Thoracic aorta (tissue), 2 donors: ENCODE measurements at places on chromosomes 11 and 22.

GRCh38 chr11:2812371-2812991 lies 73.1 kb downstream of the CDKN1C start:
- H3K27me3 ChIP-seq, result no peaks in the 10 kb centered on the region
- H3K4me3 ChIP-seq, result peak overlapping the region; percentile 12
- peaks cover 22% of the 10 kb centered on the region for H3K4me1 ChIP-seq
- no peak overlapping the region for H3K27ac ChIP-seq

DNA sequence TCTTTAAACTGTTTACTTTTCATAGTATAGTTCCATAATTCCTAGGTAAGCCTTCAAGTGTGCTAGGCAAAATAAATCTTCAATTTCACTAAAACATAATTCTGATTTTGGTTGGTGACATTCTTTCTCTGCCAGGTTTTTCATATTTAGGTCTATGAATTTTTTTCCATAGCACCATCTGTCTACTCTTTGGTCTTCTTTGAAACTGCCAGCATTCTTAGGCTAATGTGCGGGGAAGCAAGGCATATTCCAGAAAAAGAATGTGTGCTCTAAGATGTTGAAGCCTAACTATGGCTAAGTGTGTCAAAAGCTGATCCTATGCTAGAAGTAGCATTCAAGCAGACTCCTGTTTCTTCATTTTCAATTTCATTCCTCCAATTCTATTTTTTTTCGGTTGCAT lies 213.9 kb upstream of the C11orf87 start:
- no peaks in the 10 kb centered on the region for H3K27me3 ChIP-seq
- DNase-seq, result no peak
- H3K4me3 ChIP-seq, result no peak overlapping the region
- no peak overlapping the region for H3K27ac ChIP-seq
- no peaks in the 10 kb centered on the region for H3K4me1 ChIP-seq

DNA sequence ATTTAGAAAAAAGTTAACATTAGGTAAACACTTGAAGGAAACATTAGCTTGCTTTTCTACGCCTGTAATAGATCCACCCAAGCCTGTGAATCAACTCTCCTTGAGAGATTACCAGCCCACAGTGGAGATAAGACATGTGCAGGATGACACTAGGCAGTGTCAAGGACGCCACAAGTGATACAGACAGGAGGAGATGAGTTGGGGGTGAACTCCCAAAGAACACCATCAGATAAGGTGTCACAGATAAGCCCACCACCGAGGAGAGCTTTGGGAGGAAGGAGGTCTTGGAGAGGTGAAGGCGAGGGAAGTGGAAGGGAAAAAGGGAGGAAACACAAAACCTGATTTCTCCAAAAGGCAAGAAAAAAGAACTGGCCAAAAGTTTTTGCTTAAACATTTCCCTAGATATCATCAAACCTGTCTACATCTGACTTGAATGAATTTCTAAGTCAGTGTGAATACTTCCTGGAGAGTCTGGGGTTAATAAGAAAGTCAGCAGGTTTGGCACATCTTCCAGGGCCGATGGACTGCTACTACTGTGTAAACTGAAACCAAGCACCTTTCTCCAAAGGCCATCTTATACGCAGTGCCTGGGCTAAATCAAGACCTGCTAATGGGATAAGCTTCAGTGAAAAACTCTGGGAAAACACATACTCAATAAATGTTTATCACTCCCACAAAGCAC lies 15.5 kb downstream of the CLTCL1 start:
- H3K36me3 ChIP-seq, result peaks cover 2% of the 10 kb centered on the region
- H3K27ac ChIP-seq, result no peak overlapping the region
- no peak overlapping the region for H3K4me3 ChIP-seq
- DNase-seq, result no peak

- H3K27me3 ChIP-seq, result no peaks in the 10 kb centered on the region
- H3K4me3 ChIP-seq, result peak overlapping the region; percentile 93
- peak overlapping the region; percentile 26 for H3K27ac ChIP-seq
- H3K4me1 ChIP-seq, result peaks cover 11% of the 10 kb centered on the region
- no peak for DNase-seq
These were observed 975 bp upstream of the MDK start for GRCh38 chr11:46380340-46381047.

GRCh38 chr22:26399289-26399688 lies 29.8 kb upstream of the ASPHD2 start:
- DNase-seq, result no peak
- no peak overlapping the region for H3K27ac ChIP-seq

DNA sequence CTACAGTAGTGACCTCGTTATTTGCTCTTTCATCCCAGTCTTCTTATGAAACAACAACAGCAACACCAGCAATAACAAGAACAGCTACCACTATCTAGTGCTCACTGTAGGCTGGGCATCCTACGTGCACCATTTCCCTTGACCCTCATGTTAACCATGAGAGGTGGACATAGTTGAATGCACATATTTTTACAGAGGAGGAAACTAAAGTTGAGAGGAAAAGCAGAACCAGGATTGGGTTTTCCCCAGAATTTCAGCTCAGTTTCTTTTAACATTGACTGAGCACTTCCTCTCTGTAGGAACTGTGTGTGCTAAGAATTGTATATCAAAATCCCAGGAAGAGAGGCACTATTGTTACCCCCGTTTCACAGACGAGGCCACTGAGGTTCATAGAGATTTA lies 39.4 kb upstream of the TSPAN18 start:
- no peaks in the 10 kb centered on the region for H3K4me1 ChIP-seq
- no peak overlapping the region for H3K27ac ChIP-seq
- H3K4me3 ChIP-seq, result no peak overlapping the region
- H3K36me3 ChIP-seq, result no peaks in the 10 kb centered on the region
- no peak for DNase-seq

- peaks cover 19% of the 10 kb centered on the region for H3K36me3 ChIP-seq
- no peaks in the 10 kb centered on the region for H3K27me3 ChIP-seq
- DNase-seq, result no peak
- no peak overlapping the region for H3K27ac ChIP-seq
- no peaks in the 10 kb centered on the region for H3K4me1 ChIP-seq
These were observed 42.6 kb downstream of the USP47 start for GRCh38 chr11:11884351-11884750.

GRCh38 chr22:35686298-35686697 lies 31.4 kb upstream of the APOL5 start:
- H3K4me3 ChIP-seq, result no peak overlapping the region
- H3K36me3 ChIP-seq, result no peaks in the 10 kb centered on the region
- H3K4me1 ChIP-seq, result no peaks in the 10 kb centered on the region
- no peaks in the 10 kb centered on the region for H3K27me3 ChIP-seq

- H3K4me3 ChIP-seq, result no peak overlapping the region
- no peaks in the 10 kb centered on the region for H3K4me1 ChIP-seq
- H3K27me3 ChIP-seq, result no peaks in the 10 kb centered on the region
- no peaks in the 10 kb centered on the region for H3K36me3 ChIP-seq
These were observed 220.9 kb downstream of the PGR start for GRCh38 chr11:100908746-100909145.

DNA sequence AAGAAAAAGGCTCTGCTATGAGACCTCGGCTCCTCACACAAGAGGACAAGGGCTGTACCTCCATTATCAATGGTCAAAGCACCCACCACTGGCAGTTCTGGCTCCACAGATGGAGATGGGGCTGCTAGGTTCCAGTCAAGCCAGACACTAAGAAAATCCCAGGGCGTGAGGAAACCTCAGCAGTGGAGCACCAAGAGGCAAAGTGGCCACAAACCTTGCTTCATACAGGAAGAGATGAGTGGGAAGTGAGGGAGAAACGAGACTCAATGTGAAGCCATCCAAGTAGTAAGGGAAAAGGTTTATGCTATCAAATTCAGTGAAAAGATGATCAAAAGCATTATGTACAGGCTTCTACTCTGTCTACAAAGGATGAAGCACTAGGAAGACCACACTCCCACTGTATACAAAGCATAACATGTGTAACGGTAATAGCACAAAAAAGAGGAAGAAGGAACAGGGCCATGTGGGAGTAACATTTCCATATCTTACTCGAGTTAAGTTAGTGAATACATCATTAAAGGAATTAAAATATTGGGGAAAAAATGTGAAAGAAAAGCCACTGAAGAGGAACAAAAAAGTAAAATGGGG lies 27.0 kb downstream of the POLDIP3 start:
- H3K4me3 ChIP-seq, result no peak overlapping the region
- H3K36me3 ChIP-seq, result peaks cover 58% of the 10 kb centered on the region
- H3K27ac ChIP-seq, result no peak overlapping the region
- H3K4me1 ChIP-seq, result no peaks in the 10 kb centered on the region

DNA sequence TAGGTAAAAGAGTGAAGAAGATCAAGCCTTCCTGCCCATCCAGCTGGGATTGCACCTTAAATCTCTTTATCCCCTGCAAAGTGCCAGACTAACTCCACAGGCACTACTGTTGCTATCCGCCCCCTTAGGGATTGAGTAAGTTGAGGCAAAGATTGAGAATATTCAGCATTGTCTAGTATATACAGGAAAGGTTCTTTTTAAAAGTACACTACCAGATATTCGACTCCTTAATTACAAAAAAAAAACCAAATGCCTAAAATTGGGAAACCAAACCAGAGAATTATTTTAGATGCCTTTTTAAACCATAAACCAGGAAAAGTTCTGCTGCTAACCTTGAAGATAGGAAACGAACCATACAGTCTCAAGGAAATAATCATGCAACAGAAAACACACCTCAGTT lies 11.5 kb downstream of the SERPIND1 start:
- peaks cover 17% of the 10 kb centered on the region for H3K36me3 ChIP-seq
- H3K4me1 ChIP-seq, result no peaks in the 10 kb centered on the region
- H3K27ac ChIP-seq, result no peak overlapping the region
- no peak overlapping the region for H3K4me3 ChIP-seq

GRCh38 chr11:73265278-73265810 lies 6.8 kb upstream of the P2RY6 start:
- H3K4me3 ChIP-seq, result peak overlapping the region; percentile 66
- peak overlapping the region; percentile 69 for H3K27ac ChIP-seq
- H3K36me3 ChIP-seq, result no peaks in the 10 kb centered on the region
- H3K4me1 ChIP-seq, result peaks cover 7% of the 10 kb centered on the region
- DNase-seq, result no peak

- no peak for DNase-seq
- H3K36me3 ChIP-seq, result no peaks in the 10 kb centered on the region
- H3K4me1 ChIP-seq, result peaks cover 5% of the 10 kb centered on the region
- H3K4me3 ChIP-seq, result no peak overlapping the region
- no peak overlapping the region for H3K27ac ChIP-seq
- no peaks in the 10 kb centered on the region for H3K27me3 ChIP-seq
These were observed 19.9 kb upstream of the CTSC start for GRCh38 chr11:88357323-88358039.

DNA sequence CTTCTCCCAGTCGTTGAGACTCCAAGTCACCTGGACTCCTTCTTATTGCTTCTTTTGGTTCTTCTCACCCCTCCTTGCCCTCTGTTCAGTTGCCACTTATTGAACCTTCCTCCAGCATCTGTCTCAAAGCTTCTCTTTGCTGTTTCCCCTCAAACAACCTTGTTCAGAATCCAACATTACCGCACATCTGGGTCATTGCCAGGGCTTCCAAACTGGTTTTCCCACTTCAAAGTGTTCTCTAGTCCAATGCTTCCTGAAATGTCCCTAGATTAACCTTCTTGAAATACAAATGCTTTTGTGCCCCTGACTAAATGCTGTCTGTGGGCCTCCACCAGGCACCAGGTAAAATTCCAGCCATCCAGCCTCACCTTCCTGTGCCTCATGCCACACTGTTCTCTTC lies 100.8 kb upstream of the TTC12 start:
- no peak overlapping the region for H3K4me3 ChIP-seq
- DNase-seq, result no peak
- no peak overlapping the region for H3K27ac ChIP-seq
- H3K36me3 ChIP-seq, result peaks cover 4% of the 10 kb centered on the region

GRCh38 chr11:113564527-113565130 lies 89.4 kb upstream of the DRD2 start:
- H3K27me3 ChIP-seq, result no peaks in the 10 kb centered on the region
- no peaks in the 10 kb centered on the region for H3K36me3 ChIP-seq
- no peak overlapping the region for H3K4me3 ChIP-seq
- DNase-seq, result no peak
- no peak overlapping the region for H3K27ac ChIP-seq

GRCh38 chr11:20844216-20844615 lies 174.8 kb downstream of the NELL1 start:
- no peak for DNase-seq
- no peak overlapping the region for H3K4me3 ChIP-seq
- H3K4me1 ChIP-seq, result no peaks in the 10 kb centered on the region
- no peaks in the 10 kb centered on the region for H3K27me3 ChIP-seq
- H3K27ac ChIP-seq, result no peak overlapping the region

- H3K36me3 ChIP-seq, result no peaks in the 10 kb centered on the region
- no peak overlapping the region for H3K4me3 ChIP-seq
- no peak for DNase-seq
- no peaks in the 10 kb centered on the region for H3K27me3 ChIP-seq
These were observed 84.6 kb upstream of the ANO3 start for GRCh38 chr11:26247340-26247739.

DNA sequence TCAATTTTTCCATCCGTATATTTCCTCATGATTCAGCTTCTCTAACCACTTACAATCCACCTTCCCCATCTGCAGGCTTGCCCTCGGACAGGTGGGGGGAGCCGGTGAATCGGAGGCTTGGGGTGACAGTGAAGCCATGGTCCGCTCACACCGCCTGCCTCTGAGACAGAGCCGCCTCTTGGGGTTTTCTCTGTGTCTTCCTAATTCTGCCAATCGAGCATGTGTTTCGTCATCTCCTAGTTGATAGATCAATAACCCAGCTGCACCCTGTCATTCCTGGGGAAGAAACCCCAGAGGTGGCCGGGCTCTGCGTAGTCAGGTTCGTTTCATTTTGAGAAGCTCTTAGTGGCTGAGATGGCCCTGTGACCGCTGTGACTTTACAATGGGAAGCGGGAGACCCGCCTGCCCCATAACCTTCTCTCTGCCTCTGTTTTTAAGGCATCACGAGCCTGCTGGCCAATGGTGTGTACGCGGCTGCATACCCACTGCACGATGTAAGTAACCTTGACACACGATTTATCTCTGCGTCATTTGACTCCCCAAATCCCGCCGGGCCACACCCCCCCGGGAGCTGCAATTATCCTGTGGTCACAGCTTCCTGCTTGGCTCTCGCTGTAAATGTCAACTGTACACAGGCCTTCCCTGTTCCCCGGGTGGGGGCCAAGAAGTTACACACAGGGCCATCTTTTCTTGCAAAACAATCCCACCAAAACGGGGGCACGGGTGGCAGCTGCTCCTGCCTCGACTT lies 33.3 kb downstream of the ANO1 start:
- H3K36me3 ChIP-seq, result peaks cover 45% of the 10 kb centered on the region
- H3K4me3 ChIP-seq, result no peak overlapping the region

GRCh38 chr11:123122852-123123251 lies 60.9 kb upstream of the HSPA8 start:
- peaks cover 40% of the 10 kb centered on the region for H3K4me1 ChIP-seq
- H3K4me3 ChIP-seq, result peak overlapping the region; percentile 55
- H3K27me3 ChIP-seq, result no peaks in the 10 kb centered on the region
- H3K27ac ChIP-seq, result peak overlapping the region; percentile 93
- H3K36me3 ChIP-seq, result no peaks in the 10 kb centered on the region
- DNase-seq, result no peak

DNA sequence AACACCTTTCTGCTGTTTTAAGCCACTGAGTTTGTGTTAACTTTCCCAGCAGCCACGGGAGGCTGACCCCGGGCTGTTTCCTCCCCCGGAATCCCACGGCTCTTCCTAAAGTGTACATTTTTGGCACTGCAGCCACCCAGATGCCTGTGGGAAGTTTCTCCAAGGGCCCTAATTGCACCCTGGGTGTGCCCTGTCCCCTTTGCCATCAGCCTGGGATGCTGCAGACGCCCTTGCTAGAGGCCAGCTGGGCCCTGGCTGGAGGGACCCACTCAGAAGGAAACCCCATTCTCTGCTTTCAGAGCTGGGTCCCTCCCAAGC lies 883.3 kb downstream of the BRD1 start:
- no peak overlapping the region for H3K27ac ChIP-seq
- H3K4me1 ChIP-seq, result no peaks in the 10 kb centered on the region
- H3K4me3 ChIP-seq, result no peak overlapping the region
- H3K36me3 ChIP-seq, result no peaks in the 10 kb centered on the region
- H3K27me3 ChIP-seq, result no peaks in the 10 kb centered on the region
